ENCODE measurements at places on chromosomes 7 and 10. TPM values are rescaled to one million over a fixed set of nuclear protein-coding genes. Genes with fewer than 3 reads are reported as not detected.

DNA sequence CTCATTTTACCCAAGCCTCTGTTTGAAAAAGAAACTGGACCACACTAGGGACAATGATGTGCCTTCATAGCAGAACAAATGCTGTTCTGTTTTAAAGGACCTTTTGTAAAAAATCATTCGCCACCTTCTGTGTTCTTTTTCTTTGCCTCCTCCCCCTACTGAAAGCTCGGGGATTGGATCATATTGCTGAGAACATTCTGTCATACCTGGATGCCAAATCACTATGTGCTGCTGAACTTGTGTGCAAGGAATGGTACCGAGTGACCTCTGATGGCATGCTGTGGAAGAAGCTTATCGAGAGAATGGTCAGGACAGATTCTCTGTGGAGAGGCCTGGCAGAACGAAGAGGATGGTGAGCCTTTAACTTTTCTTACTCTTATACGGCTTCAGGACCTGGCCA lies 62.2 kb downstream of the POLL start:
- no peak for DNase-seq

DNA sequence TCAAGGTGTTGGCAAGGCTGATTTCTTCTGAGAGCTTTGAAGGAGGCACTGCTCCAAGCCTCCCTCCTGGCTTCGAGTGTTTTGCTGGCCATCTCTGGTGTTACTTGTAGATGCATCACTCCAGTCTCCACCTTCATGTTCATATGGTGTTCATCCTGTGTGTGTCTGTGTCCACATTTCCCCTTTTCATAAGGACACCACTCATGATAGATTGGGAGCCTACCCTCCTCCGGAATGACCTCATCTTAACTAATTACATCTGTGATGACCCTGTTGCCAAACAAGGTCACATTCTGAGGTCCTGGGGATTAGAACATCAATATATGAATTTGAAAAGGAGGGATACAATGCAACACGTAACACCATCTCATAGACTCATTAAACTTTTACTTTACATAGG lies 119.0 kb downstream of the CREB5 start:
- DNase-seq, result no peak

- DNase-seq, result no peak
Measured at GRCh38 chr10:72740528-72740927, 48.6 kb downstream of the MCU start.

GRCh38 chr7:146956853-146957252 lies 840.3 kb downstream of the CNTNAP2 start:
- no peak for DNase-seq

DNA sequence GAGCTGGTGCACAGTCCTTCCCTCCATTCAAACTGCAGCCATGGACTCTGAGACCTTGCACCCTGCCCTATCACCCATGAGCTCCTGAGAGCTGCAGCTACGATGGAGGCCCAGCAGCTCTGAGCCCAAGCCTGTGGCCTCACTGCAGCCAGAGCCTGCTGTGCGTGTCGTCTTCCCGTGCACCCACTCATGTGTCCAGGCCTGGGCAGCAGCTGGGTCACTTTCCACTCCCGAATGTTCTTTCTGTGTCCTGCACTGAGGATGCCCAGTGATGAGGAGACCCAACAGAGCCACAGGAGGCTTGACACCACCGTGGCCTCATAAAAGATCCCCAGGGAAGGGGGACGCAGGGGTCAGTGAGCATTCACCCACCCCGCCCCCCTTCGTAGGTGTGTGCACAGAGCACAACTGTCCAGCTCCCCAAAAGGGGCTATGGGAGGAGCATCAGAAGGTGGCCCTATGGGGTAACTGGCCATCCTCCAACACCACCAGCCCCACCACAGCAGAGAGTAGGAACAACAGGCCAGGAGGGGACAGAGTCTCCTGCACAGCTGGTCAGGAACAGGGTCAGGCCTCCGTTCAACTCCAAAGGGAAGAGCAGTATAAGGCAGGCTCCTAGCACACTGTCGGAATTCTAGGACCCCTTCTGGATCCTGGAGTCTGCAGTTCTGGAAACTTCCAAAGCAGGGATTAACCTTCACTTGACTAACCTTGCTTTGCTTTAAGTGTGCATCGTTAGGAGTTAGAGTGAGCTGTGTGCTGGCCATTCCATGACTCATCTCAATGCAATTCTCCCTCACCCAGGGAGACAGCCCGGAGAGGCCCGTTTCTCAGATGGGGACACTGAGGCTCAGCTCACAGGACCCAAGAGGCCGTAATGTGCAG lies 52.6 kb downstream of the RASGEF1A start:
- DNase-seq, result no peak

- DNase-seq, result no peak
Measured at GRCh38 chr10:62893036-62893435, 76.9 kb upstream of the EGR2 start.

- DNase-seq, result no peak
Measured at GRCh38 chr7:95102662-95103061, 195.3 kb downstream of the PPP1R9A start.

GRCh38 chr10:26087666-26088065 lies 128.9 kb upstream of the GAD2 start:
- no peak for DNase-seq

- no peak for DNase-seq
Measured at GRCh38 chr10:125551247-125551646, 131.7 kb downstream of the TEX36 start.

DNA sequence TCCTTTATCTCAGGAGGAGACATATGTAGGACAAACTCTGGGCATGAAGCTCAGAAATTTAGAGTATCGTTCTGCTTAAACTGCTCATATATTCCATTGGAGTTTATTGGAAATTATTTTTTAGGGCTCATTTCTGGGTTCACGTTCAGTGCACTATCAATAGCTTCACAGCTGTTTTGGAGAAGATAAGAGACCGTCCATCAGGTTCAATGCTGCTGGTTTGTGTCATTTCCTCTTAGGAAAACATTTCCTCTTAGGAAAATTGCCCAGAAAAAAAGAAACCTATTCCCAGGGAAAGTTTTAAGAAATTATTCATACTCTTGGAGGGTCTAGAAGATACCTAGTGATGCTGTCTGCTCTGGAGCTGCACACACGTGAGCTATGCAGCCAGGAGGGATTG lies 691.7 kb downstream of the GRID1 start:
- DNase-seq, result no peak

DNA sequence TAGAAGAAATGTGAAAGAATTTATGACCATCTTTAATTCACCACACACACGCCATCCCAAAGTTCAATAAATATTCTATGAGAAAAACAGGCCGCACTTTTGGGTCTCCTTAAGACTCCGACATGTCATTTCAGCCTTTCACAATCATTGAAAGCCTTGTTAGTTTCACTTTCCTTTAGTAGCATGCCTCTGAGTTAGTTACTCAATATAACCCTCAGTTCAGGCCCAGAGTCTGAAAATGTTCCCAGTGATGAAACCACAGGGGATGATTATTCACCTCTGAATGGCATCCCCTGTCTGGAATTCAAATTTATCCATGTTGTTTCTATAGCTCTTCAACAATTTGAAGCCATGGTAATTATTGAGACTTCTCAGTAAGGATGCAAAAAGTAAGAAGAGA lies 278.1 kb upstream of the NRP1 start:
- no peak for DNase-seq

- no peak for DNase-seq
Measured at GRCh38 chr7:70263471-70264255, 665.4 kb downstream of the AUTS2 start.

DNA sequence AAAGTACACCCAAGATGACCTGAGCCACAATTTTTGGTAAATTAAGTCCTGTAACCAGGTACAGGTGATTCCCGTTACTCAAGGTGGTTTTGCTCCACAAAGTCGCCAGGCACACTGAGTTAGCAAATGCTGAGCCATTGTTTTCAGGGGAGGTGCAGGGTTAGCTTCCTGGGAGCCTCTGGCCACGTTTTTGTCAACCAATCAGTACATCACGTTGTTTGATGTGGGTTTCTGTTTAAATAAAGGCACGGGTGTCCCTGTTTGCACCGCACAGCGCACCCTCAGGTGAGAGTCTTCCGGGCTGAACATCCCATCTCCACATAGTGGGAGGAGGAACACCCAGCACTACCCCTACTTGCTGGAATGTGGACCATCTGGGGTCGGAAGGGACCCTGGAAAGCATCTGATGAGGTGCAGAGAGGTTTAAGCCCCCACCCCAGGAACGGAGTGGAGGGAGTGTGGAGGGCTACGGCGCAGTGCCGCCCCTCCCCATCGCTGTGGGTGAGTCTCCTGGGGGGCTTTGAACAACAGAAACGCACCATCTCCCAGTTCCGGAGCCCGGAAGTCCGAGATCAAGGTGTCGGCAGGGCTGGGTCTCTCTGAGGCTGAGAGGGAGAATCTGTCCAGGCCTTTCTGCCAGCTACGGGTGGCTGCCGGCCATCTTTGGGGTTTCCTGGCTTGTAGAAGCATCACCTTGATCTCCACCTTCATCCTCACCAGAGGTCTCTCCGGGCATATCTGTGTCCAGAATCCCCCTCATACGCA lies 42.5 kb downstream of the PRKAG2 start:
- no peak for DNase-seq

DNA sequence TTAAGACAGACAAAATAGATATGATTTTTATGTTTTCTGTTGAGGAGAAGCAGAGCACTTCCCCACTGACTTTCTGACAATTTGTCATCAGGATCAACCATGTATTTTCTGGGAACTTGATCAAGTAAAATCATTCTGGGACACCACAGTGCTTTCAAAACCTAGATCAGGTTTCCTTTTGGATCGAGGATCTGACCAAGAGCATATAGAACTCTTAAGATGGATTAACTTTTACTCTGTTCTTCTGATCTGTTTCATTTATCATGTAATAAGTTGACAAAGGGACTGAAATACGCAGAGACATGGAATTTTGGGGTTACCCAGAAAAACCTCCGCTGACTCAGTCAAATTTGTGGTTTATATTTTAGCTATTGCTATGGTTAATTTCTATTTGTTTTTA lies 136.0 kb upstream of the WNT16 start:
- DNase-seq, result no peak

GRCh38 chr7:134089446-134089845 lies 37.7 kb upstream of the LRGUK start:
- no peak for DNase-seq

DNA sequence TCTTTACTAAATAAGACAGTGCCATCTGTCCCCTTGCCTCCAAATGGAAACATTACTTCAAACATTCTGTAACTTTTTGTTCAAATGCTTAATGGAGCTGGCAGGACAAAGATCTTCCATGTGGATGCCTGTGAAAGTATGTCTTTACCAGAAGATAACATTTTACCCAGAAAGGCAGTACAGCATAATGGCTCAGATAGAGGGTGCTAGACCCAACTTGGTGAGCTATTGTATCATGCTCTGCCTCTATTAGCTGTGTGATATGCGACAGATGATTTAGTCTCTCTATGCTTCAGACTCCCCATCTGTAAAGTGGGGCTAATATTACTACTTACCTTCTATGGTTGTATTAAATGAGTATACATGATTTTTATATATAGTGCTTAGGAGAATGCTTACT lies 8.8 kb upstream of the SMKR1 start:
- DNase-seq, result no peak

- DNase-seq, result no peak
Measured at GRCh38 chr10:102619281-102619981, 24.8 kb upstream of the TRIM8 start.

- no peak for DNase-seq
Measured at GRCh38 chr7:50814166-50814565, 31.5 kb upstream of the GRB10 start.

GRCh38 chr10:124496150-124496549 lies 34.5 kb downstream of the LHPP start:
- DNase-seq, result no peak

DNA sequence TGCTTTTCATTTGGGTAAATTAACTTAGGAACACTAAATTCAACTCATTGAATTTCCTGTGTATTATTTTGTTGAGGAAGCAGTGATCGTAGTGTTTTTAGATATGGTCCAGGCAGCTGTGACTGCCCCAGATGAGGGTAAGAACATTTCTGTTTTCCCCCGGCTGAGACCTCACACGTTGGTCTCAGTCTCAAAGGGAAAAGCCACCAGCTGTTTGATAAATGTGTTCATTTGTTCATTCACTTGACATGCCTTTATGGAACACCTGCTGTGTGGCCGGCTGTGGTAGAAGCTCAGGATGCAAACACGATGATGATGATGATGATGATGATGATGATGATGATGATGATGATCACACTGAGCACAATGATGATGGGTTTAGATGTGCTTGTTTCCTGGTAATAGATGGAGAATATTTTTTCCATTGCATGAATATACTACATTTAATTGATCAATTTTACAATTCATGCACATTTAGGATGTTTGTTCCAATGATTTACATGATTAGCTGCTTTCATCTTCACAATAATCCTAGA lies 125.6 kb upstream of the ZNF32 start:
- no peak for DNase-seq

- DNase-seq, result no peak
Measured at GRCh38 chr7:108452707-108453106, 3.5 kb downstream of the NRCAM start.

DNA sequence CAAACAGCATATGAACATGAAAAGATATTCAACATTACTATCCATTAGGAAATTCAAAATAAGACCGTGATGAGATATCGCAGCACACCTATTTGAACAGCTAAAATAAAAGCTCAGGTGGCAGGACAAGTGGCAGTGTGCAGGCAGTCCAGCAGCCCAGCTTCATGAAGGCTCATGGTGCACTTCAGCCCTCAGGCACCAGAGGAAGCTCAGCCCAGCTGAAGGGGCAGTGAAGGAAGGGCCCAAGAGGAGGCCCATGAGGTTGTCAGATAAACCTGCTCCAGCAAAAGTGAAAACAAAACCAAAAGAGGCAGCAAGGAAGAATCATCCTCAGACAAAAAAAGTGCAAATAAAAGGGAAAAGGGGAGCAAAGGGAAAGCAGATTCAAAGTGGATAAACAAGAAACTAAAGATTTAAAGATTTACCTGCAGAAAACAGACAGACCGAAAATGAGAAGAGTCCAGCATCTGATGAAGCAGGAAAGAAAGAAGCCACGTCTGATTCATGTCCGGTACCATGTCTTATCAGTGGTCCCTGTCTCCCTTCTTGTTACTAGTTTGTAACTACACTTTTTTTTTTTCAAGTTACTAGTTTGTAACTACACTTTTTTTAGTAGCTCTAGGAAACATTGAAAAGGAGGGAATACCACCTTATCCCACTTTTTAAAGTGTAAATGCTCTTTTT lies 15.0 kb upstream of the FAM24B start:
- DNase-seq, result no peak

Gene ICA1
- 32.8 TPM for total RNA-seq

Gene ST8SIA6
- 3.7 TPM for total RNA-seq

Gene DKK1
- total RNA-seq, result 4.6 TPM

Gene BLVRA
- 16.2 TPM for total RNA-seq

Gene KCP
- 1.4 TPM for total RNA-seq

Gene UTF1
- total RNA-seq, result not detected

Gene C10orf53
- total RNA-seq, result not detected

Gene FAM131B
- total RNA-seq, result 4.1 TPM
